Endothelial cell of umbilical vein (primary cell): ENCODE measurements at places on chromosomes 6 and 20. TPM values are rescaled to one million over a fixed set of nuclear protein-coding genes. Genes with fewer than 3 reads are reported as not detected.

DNA sequence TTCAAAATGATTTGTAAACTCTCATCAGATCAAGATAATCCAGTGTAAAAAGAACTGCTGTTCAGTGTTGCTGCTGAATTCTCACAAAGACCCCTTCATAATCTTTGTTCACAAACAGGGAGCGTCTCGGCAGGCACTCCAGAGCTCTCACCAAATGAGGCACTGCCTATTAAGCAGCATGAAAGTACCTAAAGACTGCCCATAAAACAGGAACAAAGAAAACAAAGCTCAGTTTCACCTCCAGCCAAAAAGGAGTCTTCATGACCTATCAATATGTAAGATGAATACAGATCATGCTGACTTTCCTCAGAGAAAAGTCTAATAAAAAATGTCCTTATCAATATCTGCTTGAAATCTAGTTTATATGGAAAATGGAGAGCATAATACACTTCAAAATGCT is 41.8 kb downstream of the GPR63 start:
- H3K27ac ChIP-seq, result no peak overlapping the region
- H3K27me3 ChIP-seq, result no peaks in the 10 kb centered on the region
- H3K4me3 ChIP-seq, result no peak overlapping the region

- no peaks in the 10 kb centered on the region for H3K27me3 ChIP-seq
- no peak overlapping the region for H3K4me3 ChIP-seq
- no peaks in the 10 kb centered on the region for H3K36me3 ChIP-seq
Measured at GRCh38 chr6:108966855-108967755, 118.9 kb downstream of the ARMC2 start.

- H3K27me3 ChIP-seq, result no peaks in the 10 kb centered on the region
- no peaks in the 10 kb centered on the region for H3K4me1 ChIP-seq
- no peak overlapping the region for H3K27ac ChIP-seq
- no peak overlapping the region for H3K4me3 ChIP-seq
- H3K36me3 ChIP-seq, result no peaks in the 10 kb centered on the region
Measured at GRCh38 chr6:170074907-170075306, 216.0 kb downstream of the DLL1 start.

GRCh38 chr6:143245656-143246055 is 185.0 kb downstream of the AIG1 start:
- no peak overlapping the region for H3K4me3 ChIP-seq
- no peak overlapping the region for H3K27ac ChIP-seq
- H3K4me1 ChIP-seq, result no peaks in the 10 kb centered on the region
- no peaks in the 10 kb centered on the region for H3K36me3 ChIP-seq
- H3K27me3 ChIP-seq, result no peaks in the 10 kb centered on the region
- DNase-seq, result no peak

Gene ZBTB12
- total RNA-seq, result 3.5 and 4.9 TPM in 2 replicates
